CD8-positive, alpha-beta T cell (primary cell): ENCODE measurements at places on chromosomes 5 and 9.

- DNase-seq: no peak
Observed at GRCh38 chr9:99162759-99163364, 57.9 kb downstream of the TGFBR1 start.

- no peak for DNase-seq
Observed at GRCh38 chr9:14189578-14189977, 124.4 kb downstream of the NFIB start.

DNA sequence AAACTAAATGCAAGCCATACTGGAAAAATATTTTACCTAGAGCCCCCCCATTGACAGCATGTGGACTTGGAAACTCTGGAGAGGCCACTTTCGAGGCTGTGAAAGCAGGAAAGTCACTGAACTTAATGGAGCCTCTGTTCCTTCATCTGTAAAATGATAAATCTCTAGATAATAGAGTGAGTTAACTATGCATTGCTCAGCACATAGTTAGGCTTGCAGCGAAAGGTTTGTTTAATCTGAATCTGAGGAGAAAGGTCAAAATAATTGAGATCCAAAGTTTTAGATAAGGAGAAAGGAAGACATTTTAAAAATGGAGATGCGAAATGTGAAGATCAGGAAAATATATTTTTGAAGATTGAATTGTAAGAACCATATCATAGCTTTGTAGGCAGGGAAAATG lies 4.6 kb downstream of the PCSK5 start:
- DNase-seq: no peak

DNA sequence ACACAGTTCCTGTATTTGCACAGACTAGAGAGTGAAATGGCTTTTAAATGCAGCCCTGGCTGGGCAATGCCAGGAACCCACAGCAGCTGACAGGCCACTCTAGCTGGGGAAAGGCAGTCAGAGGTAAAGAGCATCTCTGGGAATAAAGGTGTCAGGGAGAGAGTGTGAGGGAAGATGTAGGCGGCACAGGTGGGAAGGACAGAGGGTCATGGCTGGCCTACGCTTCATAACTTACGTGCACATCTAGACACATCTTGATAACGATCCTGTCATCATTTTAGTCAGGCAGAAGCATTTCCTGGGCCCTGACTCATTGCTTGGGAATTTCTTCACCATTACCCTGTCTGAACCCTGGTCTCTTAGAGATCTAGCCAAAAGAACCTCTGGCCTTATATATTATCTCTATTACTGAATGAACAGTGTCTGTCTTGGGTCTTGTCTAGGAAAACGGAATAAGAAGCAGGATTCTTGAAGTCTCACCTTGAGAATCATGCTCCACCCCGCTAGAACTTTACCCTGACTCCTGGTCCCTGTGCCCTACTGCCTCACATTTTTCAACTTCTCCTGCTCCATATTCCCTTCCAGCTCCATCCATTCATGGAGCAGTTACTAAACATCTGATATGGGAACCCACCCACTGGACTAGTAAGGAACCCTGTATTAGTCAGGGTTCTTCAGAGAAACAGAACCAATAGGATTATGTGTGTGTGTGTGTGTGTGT lies 106.4 kb upstream of the ELL2 start:
- DNase-seq: no peak

GRCh38 chr5:100430268-100431195 lies 104.6 kb upstream of the FAM174A start:
- DNase-seq: peak; percentile 41

GRCh38 chr9:72895122-72895521 lies 57.7 kb downstream of the ALDH1A1 start:
- no peak for DNase-seq

DNA sequence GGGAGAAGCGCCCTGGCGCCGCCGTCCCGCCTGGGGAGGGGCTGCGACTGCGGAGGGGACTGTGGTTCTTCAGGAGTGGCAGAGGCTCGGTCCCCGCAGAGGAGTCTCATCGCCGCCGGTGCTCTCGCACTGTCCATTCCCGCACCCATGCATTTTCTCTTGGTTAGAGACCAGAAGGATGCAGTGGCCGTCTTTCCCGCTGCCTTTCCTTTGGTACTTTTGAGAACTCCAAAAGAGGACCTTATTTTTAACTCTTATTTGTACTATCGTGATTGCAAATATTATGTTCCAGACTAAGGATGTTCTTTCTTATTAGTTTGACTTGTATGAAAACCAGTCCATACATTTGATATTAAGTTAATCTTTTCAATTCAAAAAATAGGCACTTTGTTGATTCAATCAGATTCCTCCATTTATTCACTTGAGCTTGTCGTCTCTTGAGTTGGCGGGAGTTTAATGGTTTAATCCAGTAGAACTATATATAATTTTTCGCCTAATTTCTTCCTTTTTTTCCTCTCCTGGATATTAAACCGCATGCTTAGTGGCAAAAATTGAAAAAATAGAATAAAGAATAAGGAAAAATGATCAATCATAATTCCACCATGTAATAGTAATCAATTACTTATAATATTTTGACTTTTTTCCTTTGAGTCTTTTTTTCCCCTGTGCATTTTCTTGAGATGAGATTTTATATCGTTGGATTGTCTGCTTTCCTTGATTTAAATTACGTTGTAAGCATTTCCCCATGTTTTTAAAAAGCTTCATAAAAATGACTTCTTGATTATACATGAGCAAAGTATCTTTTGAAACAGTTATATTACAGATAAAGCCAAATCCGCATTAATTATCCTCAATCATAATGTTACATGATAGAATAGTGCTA lies 861 bp downstream of the ZFYVE16 start:
- no peak for DNase-seq

DNA sequence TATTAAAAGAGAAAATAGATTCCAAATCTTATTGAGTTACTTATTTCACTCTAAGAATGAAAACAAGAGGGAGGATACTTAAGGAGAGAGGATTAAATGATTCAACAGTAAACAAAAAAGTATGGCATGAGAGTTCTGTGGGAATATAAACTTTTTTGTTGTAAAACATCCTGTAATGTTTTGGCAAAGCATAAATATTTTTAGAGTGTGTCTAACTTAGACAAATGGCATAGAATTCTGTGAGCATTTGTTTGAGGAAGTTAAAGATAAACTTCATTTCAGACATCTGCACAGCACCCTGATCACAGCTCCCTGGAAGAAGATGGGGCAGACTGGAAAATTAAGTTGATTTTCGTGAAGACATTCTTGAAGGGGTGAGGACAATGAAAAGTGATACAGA lies 246.8 kb upstream of the HAPLN1 start:
- DNase-seq: no peak

GRCh38 chr5:133605323-133605722 lies 7.0 kb downstream of the FSTL4 start:
- DNase-seq: no peak
